Activated CD4-positive, alpha-beta T cell treated with anti-CD3 and anti-CD28 coated beads for 36 hours (primary cell): ENCODE measurements at places on chromosomes 6 and 20. TPM values are rescaled to one million over a fixed set of nuclear protein-coding genes. Genes with fewer than 3 reads are reported as not detected.

GRCh38 chr20:45014671-45015415 lies 48.5 kb downstream of the STK4 start:
- H3K27me3 ChIP-seq = no peaks in the 10 kb centered on the region
- H3K27ac ChIP-seq = peak overlapping the region; percentile 69
- DNase-seq = no peak
- peaks cover 62% of the 10 kb centered on the region for H3K4me1 ChIP-seq

Gene TNF
- total RNA-seq = 82.3 TPM

- no peak overlapping the region for H3K27ac ChIP-seq
- peaks cover 18% of the 10 kb centered on the region for H3K4me1 ChIP-seq
- H3K4me3 ChIP-seq = no peak overlapping the region
- peaks cover 78% of the 10 kb centered on the region for H3K36me3 ChIP-seq
- H3K27me3 ChIP-seq = no peaks in the 10 kb centered on the region
- no peak for DNase-seq
Observed at GRCh38 chr6:158782432-158783166, 36.6 kb downstream of the EZR start.

GRCh38 chr20:50286609-50287008 lies 96.0 kb downstream of the CEBPB start:
- peaks cover 22% of the 10 kb centered on the region for H3K4me1 ChIP-seq
- H3K27me3 ChIP-seq = peaks cover 2% of the 10 kb centered on the region
- no peaks in the 10 kb centered on the region for H3K36me3 ChIP-seq
- DNase-seq = peak; percentile 33
- no peak overlapping the region for H3K27ac ChIP-seq
- H3K4me3 ChIP-seq = no peak overlapping the region

Gene CALHM6
- 7.1 TPM for total RNA-seq

Gene PRSS16
- 1.5 TPM for total RNA-seq

Gene BTBD3
- 12.0 TPM for total RNA-seq

Gene HEY2
- total RNA-seq = not detected

- no peak overlapping the region for H3K27ac ChIP-seq
- H3K4me3 ChIP-seq = no peak overlapping the region
- H3K4me1 ChIP-seq = no peaks in the 10 kb centered on the region
- no peaks in the 10 kb centered on the region for H3K36me3 ChIP-seq
- no peak for DNase-seq
Observed at GRCh38 chr6:156598855-156599180, 178.4 kb upstream of the ARID1B start.

DNA sequence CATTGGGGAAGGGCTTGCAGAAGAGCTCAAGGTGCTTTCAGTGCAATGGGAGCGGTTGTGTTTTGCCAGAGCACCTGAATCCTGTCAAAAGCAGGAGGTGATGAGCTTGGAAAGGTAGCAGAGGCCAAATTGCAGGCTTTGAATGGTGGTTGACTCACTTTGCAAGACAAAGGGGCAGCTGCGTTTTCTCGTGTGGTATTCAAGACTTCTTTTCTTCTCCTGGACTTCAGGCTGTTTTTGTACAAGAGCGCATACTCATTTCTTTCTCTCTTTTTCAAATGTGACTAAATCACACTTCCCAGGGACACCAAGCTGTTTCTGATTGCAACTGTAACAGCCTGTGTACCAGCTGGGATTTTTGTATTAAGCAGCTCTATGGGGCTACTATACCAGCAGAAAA lies 32.3 kb downstream of the GHRH start:
- no peak overlapping the region for H3K4me3 ChIP-seq
- no peak overlapping the region for H3K27ac ChIP-seq
- H3K4me1 ChIP-seq = no peaks in the 10 kb centered on the region

DNA sequence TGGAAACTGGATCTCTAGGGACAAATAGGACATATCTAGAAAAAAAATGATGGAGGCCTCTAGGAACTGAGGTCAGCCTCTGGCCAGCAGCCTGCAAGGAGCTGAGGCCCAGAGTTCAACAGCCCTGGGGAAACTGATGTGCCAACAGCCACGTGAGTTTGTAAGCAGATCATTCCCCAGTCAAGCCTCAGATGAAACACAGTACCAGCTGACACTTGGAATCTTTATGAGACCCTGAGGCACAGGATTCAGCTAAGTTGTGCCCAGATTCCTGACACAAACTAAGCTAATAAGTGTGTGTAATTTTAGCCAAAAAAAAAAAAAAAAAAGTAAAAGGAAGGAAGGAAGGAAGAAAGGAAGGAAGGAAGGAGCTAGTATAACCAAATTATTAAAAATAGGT lies 1059.8 kb upstream of the MAP3K7 start:
- no peak overlapping the region for H3K4me3 ChIP-seq
- H3K4me1 ChIP-seq = no peaks in the 10 kb centered on the region
- H3K27ac ChIP-seq = no peak overlapping the region
- no peak for DNase-seq
- no peaks in the 10 kb centered on the region for H3K36me3 ChIP-seq

- peaks cover 10% of the 10 kb centered on the region for H3K4me1 ChIP-seq
- DNase-seq = no peak
- no peak overlapping the region for H3K27ac ChIP-seq
- H3K27me3 ChIP-seq = peaks cover 2% of the 10 kb centered on the region
- H3K4me3 ChIP-seq = no peak overlapping the region
Observed at GRCh38 chr6:136036601-136037000, 185.1 kb downstream of the PDE7B start.

Gene MUC22
- total RNA-seq = not detected

Gene ECT2L
- not detected for total RNA-seq

GRCh38 chr6:166795879-166796278 lies 160.5 kb downstream of the RNASET2 start:
- no peak for DNase-seq
- H3K36me3 ChIP-seq = no peaks in the 10 kb centered on the region
- no peak overlapping the region for H3K27ac ChIP-seq
- H3K27me3 ChIP-seq = no peaks in the 10 kb centered on the region
- no peak overlapping the region for H3K4me3 ChIP-seq
- no peaks in the 10 kb centered on the region for H3K4me1 ChIP-seq

- DNase-seq = no peak
- H3K4me1 ChIP-seq = no peaks in the 10 kb centered on the region
- H3K27ac ChIP-seq = no peak overlapping the region
- H3K27me3 ChIP-seq = peaks cover 3% of the 10 kb centered on the region
- H3K36me3 ChIP-seq = no peaks in the 10 kb centered on the region
Observed at GRCh38 chr6:140003217-140003616, 628.8 kb upstream of the CITED2 start.

DNA sequence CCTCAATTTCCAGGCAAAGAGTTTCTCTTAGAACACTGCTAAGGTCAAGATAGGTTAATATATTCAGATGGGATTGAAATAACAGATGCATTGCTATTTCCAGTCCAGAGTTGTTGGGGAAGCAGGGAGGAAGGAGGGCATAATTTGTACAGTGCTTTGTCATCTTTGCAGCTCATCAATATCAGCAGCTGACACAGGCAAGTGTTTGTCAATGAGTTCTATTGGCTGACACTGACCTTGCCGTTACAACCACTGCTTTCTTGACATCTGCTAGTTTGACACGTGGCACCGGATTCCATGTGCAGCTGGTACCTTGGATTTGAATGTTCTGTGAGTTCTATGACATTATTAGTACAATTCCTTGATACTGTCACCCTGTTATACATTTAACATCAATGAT lies 28.0 kb upstream of the MLIP start:
- peaks cover 10% of the 10 kb centered on the region for H3K27me3 ChIP-seq
- DNase-seq = no peak
- no peak overlapping the region for H3K27ac ChIP-seq
- no peaks in the 10 kb centered on the region for H3K4me1 ChIP-seq

Gene CGA
- not detected for total RNA-seq

GRCh38 chr6:23713211-23713610 lies 412.8 kb upstream of the NRSN1 start:
- no peaks in the 10 kb centered on the region for H3K36me3 ChIP-seq
- no peak overlapping the region for H3K4me3 ChIP-seq
- no peaks in the 10 kb centered on the region for H3K27me3 ChIP-seq
- DNase-seq = no peak

- peaks cover 31% of the 10 kb centered on the region for H3K4me1 ChIP-seq
- H3K27ac ChIP-seq = peak overlapping the region; percentile 95
- H3K4me3 ChIP-seq = peak overlapping the region; percentile 86
- peak; percentile 86 for DNase-seq
- no peaks in the 10 kb centered on the region for H3K36me3 ChIP-seq
Observed at GRCh38 chr20:34824806-34825529, 483 bp downstream of the NCOA6 start.

GRCh38 chr6:113293423-113293740 lies 563.8 kb upstream of the MARCKS start:
- H3K27ac ChIP-seq = no peak overlapping the region
- no peaks in the 10 kb centered on the region for H3K36me3 ChIP-seq
- no peak overlapping the region for H3K4me3 ChIP-seq
- H3K4me1 ChIP-seq = no peaks in the 10 kb centered on the region
- DNase-seq = no peak
- H3K27me3 ChIP-seq = no peaks in the 10 kb centered on the region

- H3K27ac ChIP-seq = no peak overlapping the region
- DNase-seq = no peak
- H3K27me3 ChIP-seq = no peaks in the 10 kb centered on the region
- H3K4me3 ChIP-seq = no peak overlapping the region
Observed at GRCh38 chr6:40355066-40355465, 232.1 kb downstream of the LRFN2 start.

- H3K27me3 ChIP-seq = no peaks in the 10 kb centered on the region
- DNase-seq = no peak
- H3K27ac ChIP-seq = no peak overlapping the region
- peaks cover 2% of the 10 kb centered on the region for H3K36me3 ChIP-seq
Observed at GRCh38 chr6:150491811-150492172, 107.9 kb upstream of the PLEKHG1 start.

DNA sequence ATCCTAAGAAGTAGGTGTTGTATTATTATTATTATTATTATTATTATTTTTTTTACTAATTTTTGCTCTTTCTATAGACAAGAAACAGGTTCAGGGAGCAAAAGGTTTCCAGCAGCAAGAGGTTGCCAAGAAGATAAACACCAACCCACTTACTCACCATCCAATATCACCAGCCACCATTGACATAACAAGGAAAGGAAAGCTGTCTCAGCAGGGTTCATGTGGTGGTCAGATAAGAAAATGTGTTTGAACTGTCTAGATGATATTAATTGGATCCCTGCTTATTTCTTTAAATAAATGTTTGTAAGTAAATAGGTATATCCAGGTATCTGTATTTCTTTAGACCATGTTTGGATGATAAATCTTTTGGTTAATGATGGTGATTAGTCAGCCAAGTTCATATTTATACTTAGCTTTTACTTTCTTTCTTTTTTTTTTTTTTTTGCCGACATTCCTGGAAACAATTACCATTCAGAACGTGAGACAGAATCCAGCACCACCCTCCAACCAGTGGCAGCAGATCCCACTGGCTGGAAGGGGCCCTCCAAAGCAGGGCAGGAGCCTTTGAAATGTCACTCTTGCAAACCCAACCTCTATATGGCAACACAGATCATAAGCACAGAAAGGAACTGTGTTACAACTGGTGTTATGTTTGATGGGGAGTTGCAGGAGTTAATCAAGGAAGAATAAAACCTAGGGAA lies 139.2 kb upstream of the ECI2 start:
- H3K36me3 ChIP-seq = no peaks in the 10 kb centered on the region
- no peaks in the 10 kb centered on the region for H3K4me1 ChIP-seq
- DNase-seq = no peak
- H3K4me3 ChIP-seq = no peak overlapping the region
- H3K27ac ChIP-seq = no peak overlapping the region

- no peak overlapping the region for H3K27ac ChIP-seq
- DNase-seq = no peak
- no peaks in the 10 kb centered on the region for H3K36me3 ChIP-seq
- H3K27me3 ChIP-seq = peaks cover 6% of the 10 kb centered on the region
Observed at GRCh38 chr6:5098501-5099270, 13.5 kb downstream of the PPP1R3G start.

- no peaks in the 10 kb centered on the region for H3K4me1 ChIP-seq
- DNase-seq = no peak
- H3K4me3 ChIP-seq = no peak overlapping the region
- H3K27me3 ChIP-seq = no peaks in the 10 kb centered on the region
- H3K27ac ChIP-seq = no peak overlapping the region
- H3K36me3 ChIP-seq = no peaks in the 10 kb centered on the region
Observed at GRCh38 chr20:4102381-4102780, 87.0 kb upstream of the RNF24 start.

DNA sequence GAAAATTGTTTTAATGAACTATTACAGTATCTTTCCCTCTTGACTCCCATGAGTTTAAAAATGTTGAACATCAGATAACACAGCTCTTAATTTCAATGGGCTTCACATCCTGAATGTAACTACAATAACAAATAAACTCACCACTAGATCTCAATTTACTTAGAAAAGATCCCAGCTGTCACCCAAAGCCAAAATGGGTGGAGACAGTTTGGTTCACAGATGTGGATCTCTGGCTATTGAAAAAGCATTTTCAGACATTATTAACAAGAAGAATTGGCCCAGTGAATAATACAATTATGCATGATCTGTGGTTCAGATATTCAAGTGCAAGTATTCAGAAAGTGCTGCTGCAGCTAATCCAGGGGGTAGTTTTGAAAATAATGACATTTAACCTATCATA lies 184.7 kb upstream of the RALGAPA2 start:
- no peaks in the 10 kb centered on the region for H3K4me1 ChIP-seq
- no peak overlapping the region for H3K4me3 ChIP-seq
- no peak overlapping the region for H3K27ac ChIP-seq
- peaks cover 7% of the 10 kb centered on the region for H3K27me3 ChIP-seq

Gene CASS4
- 5.6 TPM for total RNA-seq

DNA sequence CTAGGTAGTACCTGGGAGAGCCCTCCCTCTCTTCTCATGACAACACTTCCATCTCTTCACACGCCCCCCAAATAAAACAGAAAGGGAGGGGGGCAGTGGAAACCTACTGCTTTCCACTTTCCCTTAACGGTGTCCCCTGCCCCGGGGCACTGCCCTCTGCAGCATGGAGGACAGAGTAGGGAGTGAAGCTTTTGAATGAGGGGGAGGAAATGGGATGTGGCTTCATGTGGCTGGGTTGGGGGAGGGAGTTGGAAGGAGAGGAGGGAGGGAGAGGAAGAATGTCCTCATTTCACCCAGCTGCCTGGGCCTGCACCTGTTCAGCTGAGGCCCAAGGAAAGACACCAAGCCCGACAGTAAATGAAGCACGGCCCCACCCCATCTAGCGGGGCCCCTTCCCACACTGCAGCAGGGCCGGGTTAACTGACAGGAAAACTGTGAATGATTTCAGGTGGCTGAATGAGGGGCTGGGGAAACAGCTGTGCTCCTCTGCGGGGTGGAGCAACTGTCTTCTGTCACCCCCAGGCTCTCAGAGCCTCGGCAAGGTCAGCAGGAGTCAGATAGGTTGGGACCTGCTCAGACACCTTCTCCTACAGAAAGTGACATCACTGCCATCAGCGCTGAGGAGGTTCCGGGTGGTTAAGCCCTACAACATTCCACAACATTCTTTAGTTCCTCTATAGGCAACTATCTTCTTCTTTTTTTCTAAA lies 40.0 kb upstream of the TAF8 start:
- H3K4me1 ChIP-seq = peaks cover 76% of the 10 kb centered on the region
- peak overlapping the region; percentile 98 for H3K27ac ChIP-seq
- H3K27me3 ChIP-seq = no peaks in the 10 kb centered on the region
- peak; percentile 71 for DNase-seq

Gene ANKRD6
- 2.8 TPM for total RNA-seq

Gene TCF21
- total RNA-seq = not detected

Gene OOEP
- total RNA-seq = 0.55 TPM
